ENCODE measurements at places on chromosomes 13 and 19. TPM values are rescaled to one million over a fixed set of nuclear protein-coding genes. Genes with fewer than 3 reads are reported as not detected.

DNA sequence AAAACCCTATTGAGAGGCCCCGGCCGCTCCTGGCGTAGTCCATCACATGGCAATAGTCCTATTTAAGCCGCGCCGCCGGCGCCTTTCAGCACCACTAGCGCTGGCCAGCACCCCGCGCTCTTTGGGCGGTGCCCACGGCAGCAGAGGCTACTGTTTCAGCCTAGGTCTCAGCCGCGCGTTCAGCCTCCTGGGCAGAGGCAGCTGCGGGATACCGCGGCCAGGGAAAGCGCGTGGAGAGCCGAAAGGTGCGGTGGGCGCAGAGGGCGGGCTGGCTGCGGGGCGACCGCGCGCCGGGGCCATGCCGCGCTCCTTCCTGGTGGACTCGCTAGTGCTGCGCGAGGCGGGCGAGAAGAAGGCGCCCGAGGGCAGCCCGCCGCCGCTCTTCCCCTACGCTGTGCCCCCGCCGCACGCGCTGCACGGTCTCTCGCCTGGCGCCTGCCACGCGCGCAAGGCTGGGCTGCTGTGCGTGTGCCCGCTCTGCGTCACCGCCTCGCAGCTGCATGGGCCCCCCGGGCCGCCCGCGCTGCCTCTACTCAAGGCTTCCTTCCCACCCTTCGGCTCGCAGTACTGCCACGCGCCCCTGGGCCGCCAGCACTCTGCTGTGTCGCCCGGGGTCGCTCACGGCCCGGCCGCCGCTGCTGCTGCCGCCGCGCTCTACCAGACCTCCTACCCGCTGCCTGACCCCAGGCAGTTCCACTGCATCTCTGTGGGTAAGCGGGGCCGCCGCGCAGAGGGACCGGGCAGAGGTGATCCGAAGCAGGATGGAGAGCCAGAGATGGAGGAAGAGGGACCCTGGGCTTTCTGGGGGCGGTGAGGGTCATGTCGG is at the start of gene GSX1:
Gene GSX1, plus strand, starts transcription at position 91 of the 826 bp plus-strand sequence. Its CDS starts 208 bp downstream, at position 299.
- DNase-seq: peak; percentile 85

GRCh38 chr19:39924389-39924788 is 10.0 kb downstream of the FCGBP start:
- no peak for DNase-seq

DNA sequence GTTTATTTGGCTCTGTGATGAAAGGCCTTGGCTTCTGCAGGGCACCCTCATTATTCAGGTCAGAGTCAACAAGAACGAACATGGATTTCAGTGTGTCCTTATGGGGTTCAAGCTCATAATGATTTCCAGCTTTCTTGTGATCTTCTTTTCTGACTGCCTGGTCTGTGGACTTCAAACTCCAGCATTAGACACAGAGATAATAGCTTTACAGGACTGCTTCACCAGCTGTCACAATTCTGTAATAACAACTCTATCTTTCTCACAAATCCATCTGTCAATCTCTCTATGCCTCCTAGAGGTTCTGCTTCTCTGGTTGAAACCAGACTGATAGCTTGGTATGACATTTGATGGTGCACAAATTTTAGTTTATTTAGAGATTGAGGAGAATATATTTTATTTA is 13.1 kb upstream of the SLITRK6 start:
- DNase-seq: no peak

DNA sequence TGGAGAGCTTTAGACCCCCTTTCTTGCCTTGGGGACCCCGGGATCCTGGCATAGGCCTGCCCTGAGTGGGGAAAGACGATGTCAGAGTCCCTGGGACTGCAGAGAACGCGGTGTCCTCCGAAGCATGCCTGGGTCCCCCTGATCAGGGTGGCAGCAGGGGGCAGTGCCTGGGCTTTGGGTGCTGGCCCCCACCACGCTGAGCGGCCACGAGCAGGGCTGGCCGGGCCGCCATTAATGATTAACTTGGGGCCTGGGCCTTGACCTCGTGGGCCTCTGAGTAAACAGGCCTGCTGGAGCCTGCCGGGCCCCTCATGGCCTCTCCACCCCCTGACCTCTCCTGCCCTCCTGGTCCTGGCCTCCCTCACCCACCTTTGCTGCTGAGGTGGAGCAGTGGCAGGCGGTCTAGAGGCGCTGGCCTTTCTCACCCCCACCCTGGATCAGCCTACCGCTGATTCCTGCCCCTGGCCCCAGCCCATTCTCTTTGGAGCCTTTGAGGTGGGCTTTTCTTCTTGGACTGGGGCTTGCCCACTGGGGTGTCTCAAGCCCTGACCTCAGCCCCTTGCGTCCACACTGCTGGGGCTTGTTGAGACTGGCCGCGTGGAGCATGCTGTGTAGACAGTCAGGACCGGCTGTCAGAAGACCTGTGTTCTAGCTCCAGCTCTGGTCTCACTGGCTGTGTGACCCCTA is 26.3 kb downstream of the CEBPA start:
- DNase-seq: no peak

ADGRE2 gene
- total RNA-seq: not detected

ADGRE1 gene
- not detected for total RNA-seq

DNA sequence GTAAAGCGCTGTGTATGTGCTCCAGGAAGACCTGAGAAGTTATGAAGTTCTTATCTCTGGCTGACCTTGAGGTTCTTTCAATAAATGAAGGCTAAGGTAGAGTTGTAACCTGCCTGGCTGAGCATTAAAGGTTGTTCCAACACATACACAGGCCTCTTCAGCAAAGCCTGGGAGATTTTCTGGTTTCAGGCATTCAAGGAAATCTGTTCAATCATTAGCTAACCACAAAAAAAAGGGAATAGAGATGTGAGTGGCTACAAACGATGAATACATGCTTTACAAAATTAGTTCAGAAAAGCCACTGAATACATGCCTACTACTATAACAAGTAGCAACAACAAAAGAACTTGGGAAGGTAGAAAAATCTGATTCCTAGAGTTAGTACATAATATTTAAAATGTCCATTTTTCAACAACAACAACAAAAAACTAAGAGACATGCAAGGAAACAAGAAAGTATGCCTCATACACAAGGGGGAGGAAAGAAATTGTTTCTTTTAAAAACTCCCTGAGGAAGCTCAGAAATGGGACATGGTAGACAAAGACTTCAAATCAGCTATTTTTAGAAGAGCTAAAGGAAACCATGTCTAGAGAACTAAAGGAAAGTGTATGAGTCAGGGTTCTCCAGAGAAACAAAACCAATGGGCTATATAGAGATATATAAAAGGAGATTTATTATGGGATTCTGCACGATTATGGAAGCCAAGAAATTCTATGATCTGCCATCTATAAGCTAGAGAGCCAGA is 191.5 kb upstream of the IPO5 start:
- no peak for DNase-seq

GRCh38 chr19:55354698-55355212 is at the start of gene COX6B2:
TSS of gene COX6B2 (minus strand) at chr19:55354719. CDS start at chr19:55354521, 198 bp downstream.
- no peak for DNase-seq

GRCh38 chr19:45496349-45496953 is 396 bp downstream of the RTN2 start:
- peak; percentile 66 for DNase-seq

DNA sequence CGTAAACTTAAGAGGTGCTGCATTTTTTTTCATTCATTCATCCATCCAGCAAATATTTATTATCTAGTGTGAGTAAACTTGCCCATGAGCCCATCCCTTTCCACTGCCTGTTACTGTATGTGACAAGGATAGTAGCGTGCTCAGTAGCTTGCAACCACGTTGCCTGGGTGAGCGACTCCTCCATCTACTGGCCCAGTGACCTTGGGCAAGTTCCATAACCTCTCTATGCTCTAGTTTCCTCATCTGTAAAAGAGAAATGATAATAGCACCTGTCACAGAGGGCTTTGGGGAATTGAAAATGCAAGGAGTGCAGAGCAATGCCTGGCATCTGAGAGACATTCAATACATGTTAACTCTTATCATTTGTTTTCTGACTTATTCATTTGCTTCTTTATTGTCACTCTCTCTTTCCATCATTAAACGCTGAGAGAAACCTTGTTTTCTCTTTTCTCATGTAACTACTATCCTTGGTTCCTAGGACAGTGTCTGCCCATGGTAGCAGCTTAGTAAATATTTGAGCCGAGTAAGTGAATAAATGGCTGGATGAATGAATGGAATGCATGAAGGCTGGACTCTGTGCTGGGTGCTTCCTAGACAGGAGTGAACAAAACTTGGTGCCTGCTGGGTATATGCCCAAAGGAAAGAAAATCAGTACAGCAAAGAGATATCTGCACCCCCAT is 19.9 kb downstream of the LRCH1 start:
- no peak for DNase-seq

DNA sequence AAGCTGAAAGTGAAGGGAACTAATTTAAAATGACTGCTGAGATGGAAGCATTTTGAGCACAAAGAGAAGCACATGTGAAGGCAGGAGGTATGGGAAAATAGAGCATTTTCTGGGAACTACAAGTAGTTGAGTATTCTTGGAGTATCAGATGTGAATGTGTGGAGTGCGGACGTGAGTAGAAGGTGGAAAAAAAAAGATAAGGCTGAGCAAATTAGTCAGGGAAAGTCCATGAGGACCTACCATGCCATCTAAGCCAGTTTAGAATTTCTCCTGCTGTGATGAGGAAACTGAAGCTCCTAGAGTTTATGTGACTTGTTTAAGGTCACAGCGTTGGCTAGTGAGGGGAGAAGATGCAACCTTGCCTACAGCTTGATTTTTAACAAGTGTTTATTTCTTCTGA is 578.1 kb upstream of the MIR17HG start:
- DNase-seq: no peak

DNA sequence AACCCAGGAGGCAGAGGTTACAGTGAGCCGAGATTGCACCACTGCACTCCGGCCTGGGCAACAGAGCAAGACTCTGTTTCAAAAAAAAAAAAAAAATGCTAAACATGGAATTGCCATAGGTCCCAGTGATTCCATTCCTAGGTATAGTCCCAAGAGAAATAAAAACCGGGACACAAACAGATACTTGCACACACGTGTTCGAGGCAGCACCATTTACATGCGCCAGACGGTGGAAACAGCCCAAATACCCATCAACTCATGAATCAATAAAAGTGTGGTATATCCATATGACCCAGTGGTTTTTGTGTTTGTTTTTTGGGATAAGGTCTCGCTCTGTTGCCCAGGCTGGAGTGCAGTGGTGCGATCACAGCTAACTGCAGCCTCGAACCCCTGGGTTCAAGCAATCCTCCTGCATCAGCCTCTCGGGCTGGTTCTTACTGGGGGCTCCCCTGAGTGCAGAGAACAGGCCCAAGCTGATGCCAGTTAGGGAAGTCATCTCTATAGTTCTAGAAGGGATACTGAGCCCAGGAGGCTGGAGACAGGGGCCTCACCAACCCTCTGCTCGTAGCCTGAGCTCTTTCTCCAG is 8.5 kb downstream of the KLF2 start:
- no peak for DNase-seq

DNA sequence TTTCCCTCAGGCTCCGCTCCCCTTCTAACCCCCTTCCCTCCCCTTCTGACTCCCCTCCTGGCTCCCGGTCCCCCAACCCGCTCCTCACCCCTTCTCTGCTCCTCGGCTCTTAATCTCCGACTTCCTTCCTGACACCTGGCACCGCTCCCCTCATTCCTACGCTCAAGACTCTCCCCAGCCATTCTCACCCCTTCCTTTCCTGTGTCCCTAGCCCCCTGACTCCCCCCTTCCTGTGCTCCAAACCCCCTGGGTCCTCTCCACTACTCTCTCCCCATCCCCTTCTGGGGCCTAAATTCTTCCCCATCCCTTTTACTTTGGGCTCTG is 658 bp downstream of the CLPP start:
- DNase-seq: no peak

GRCh38 chr19:43300206-43300605 is 30.9 kb upstream of the PSG9 start:
- DNase-seq: no peak

GRCh38 chr13:110503037-110503901 is 58.3 kb downstream of the RAB20 start:
- no peak for DNase-seq

LDLR gene
- 67.3 TPM for total RNA-seq

PARP4 gene
- total RNA-seq: 48.9 TPM

- DNase-seq: no peak
Observed at GRCh38 chr19:17378271-17378670, 1.1 kb upstream of the PLVAP start.
